Mammary microvascular endothelial cell (primary cell): ENCODE measurements at places on chromosomes 6 and 20. TPM values are rescaled to one million over a fixed set of nuclear protein-coding genes. Genes with fewer than 3 reads are reported as not detected.

The RIMS4 gene
- total RNA-seq, result not detected in 2 replicates

The MLN gene
- total RNA-seq, result not detected in 2 replicates

The LY6G5C gene
- total RNA-seq, result 2.5 and 3.3 TPM in 2 replicates

The KIAA0408 gene
- not detected in 2 replicates for total RNA-seq

The TMEM244 gene
- not detected in 2 replicates for total RNA-seq

The MAP3K7 gene
- 13.5 and 18.2 TPM in 2 replicates for total RNA-seq

The KCNK16 gene
- total RNA-seq, result not detected in 2 replicates

The AGER gene
- total RNA-seq, result 0.59 and 1.3 TPM in 2 replicates

The EEF1A2 gene
- total RNA-seq, result 0.20 and 0.40 TPM in 2 replicates

The LY6G6F gene
- not detected in 2 replicates for total RNA-seq

The LGSN gene
- not detected in 2 replicates for total RNA-seq
